ENCODE measurements at places on chromosomes 7 and 10. TPM values are rescaled to one million over a fixed set of nuclear protein-coding genes. Genes with fewer than 3 reads are reported as not detected.

Gene PNLIPRP1
- not detected for total RNA-seq

Gene PTEN
- 266 TPM for total RNA-seq

Gene MKI67
- 1.7 TPM for total RNA-seq

Gene CRYGN
- total RNA-seq, result not detected

Gene TMEM225B
- total RNA-seq, result not detected

Gene ARHGAP12
- 96.5 TPM for total RNA-seq

Gene THSD7A
- total RNA-seq, result 41.0 TPM

Gene COL26A1
- 3.4 TPM for total RNA-seq

Gene SCART1
- total RNA-seq, result 0.47 TPM

Gene TSPAN14
- 35.7 TPM for total RNA-seq

Gene CCDC7
- 146 TPM for total RNA-seq

Gene DOCK1
- total RNA-seq, result 18.6 TPM

Gene UCN3
- not detected for total RNA-seq

Gene TM9SF3
- 129 TPM for total RNA-seq

Gene VIM
- 289 TPM for total RNA-seq

Gene FEZF1
- not detected for total RNA-seq

Gene VWDE
- total RNA-seq, result 1.4 TPM

Gene KMT2E
- 261 TPM for total RNA-seq

Gene PIK3AP1
- total RNA-seq, result 5.6 TPM

Gene P4HA1
- 41.3 TPM for total RNA-seq

Gene TAS2R41
- not detected for total RNA-seq

Gene ZNF804B
- total RNA-seq, result 4.2 TPM

Gene BAMBI
- total RNA-seq, result 2.3 TPM

Measured in occipital lobe (tissue), 3 donors.